ENCODE measurements at places on chromosomes 6 and 20.

DNA sequence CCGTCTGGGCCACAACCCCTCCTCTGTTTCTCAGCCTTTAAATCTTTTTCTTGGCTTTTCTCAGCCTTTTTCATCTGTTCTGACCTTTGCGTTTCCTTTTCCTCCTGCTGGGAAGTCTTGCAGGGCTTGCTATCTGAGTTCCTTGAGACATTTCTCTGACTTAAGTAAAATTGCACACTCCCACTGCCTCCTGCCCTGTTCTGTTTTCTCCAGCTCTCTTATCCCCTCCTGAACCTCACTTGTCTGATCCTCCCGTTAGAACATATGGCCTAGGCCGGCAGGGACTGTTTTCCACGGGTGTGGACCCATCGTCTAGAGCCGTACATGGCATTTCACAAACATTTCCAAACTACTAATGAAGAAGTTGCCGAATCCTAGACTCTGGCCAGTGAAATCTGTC lies 63.0 kb downstream of the ARID1B start:
- no peak for DNase-seq

DNA sequence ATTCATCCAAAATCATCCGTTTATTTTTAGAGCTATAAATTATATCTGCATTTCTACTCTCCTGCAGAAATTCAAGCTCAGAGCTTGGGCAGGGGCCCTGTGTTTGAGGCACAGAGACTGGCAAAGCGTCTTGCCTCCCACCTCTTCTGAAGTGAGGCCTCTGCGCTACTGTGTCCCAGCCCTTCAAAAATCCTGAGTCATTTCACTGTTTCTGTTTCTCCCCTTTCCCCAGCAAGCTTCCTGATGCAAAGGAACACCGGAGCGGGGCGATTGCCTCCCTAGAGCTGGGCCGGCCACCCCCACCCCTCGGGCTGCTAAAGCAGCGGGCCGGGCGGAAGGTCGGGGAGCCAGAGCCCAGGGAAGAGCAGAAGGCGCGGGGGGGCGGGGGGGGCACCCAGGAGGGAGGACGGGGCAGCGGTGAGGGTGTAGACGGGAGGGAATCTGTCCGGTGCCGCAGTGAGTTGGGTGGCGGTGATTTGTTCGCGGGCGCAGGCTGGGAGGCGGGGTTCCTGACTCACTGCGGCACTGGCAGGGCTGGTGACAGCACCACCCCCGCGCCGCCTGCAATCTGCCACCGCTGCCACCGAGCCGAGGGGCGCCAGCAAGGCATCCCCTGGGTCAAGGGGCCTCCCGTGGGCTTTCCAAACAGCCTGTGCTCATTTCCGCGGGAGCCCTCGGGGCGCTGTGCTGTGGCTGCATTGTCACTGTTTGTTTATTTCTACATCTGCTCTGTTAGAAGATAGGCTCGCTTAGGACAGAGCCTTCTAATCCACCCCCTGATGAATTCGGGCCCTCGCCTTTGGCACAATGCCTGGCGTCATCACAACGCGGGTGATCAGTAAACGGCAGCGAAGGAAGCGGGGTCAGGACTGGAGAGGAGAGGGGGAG lies 46.5 kb upstream of the SNAP25 start:
- no peak for DNase-seq

DNA sequence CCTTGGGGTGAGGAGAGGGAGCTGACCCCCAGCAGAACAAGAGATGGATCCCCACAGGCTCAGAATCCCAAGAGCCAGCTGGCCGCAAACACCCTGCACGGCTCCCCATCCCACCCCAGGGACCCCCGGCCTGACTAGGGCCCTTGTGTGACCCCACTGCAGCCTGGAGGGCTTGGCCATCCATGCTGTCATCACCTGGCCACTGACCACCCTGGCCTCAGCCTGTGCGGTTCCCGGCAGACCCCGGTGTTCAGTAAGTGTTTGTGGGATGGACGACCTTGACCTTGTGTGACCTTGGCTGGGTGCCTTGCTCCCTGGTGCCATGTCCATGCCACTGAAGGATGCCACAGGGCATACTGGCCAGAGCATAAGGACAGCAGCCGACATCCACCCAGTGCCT lies 328.3 kb downstream of the TAF4 start:
- DNase-seq, result no peak

- no peak for DNase-seq
These were observed 94.6 kb upstream of the SUPT3H start for GRCh38 chr6:45472382-45472781.
